ENCODE measurements at places on chromosomes 3 and 15.
A peak's percentile ranks its signal among the peaks of the same experiment; 100 is the strongest.

- no peak for DNase-seq
Measured at GRCh38 chr3:177356952-177357351, 159.7 kb upstream of the TBL1XR1 start.

DNA sequence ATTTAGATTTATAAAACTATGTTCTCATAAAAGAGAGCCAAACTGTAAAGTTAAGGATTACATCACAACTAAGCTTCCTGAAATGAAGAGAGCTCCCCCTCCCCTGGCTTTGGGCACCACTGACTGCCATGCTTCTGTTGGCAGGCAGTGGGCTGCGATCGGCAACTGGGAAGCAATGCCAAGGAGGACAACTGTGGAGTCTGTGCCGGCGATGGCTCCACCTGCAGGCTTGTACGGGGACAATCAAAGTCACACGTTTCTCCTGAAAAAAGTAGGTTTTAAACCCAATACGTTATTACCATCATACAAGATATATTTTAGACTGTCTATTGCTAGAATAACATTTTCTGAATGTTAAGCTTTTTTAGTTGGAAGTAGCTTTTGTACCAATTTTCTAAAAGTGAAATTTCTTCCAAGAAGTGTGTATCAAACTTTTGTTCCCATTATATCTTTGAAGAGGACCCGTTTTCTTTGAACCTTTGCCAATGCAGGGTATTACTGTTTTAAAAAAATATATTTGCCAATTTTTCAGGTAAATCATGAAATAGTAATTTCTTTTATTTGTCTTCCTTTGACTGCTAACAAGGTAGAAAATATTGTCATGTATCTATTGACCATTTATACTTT is 184.1 kb downstream of the ADAMTSL3 start:
- peak; percentile 18 for DNase-seq

DNA sequence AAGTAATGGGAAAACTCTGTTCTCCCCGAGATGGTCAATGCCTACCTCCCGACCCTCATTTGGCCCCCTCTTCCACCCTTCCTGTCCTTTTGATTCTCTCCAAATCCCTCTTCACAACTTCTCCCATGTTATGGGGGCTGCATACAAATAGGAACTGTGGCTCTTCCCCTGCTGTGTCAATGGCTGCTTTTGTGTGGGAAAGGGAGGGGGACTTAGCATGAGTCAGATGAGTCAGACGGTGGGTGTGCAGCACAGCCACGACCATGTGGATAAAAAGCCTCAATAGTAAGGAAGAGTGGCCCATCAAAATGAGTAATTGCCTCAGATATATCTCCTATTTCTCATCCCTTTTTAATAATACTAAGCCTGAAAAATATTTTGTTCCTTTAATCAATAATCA is 31.9 kb downstream of the SPATA16 start:
- DNase-seq = no peak

DNA sequence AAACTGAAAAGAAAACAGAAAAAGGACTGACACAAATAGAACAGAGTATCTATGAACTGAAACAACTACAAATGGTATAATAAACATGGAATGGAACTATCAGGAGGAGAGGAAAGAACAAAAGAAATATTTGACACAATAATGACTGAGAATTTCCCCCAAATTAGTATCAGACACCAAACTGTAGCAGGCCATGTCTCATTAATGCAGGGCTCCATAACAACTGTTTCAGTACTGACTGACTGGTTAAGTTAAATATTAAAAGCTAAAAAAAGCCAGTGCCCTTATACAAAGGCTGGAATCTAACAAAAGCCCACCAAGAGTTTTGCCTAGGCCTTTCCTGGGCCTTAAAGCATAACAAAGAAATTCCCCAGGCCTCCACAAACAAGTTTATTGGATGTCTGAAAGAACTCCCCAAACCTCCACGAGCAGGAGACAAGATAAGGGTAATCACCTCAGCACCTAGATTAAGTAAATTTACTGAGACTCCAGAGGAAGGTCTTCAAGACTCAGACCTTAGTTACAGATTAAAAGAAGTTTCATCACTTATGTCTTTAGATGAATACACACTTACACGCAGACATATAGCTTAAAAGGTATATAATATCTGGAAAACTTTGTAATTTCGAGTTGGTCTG is 45.7 kb downstream of the KPNA1 start:
- no peak for DNase-seq

DNA sequence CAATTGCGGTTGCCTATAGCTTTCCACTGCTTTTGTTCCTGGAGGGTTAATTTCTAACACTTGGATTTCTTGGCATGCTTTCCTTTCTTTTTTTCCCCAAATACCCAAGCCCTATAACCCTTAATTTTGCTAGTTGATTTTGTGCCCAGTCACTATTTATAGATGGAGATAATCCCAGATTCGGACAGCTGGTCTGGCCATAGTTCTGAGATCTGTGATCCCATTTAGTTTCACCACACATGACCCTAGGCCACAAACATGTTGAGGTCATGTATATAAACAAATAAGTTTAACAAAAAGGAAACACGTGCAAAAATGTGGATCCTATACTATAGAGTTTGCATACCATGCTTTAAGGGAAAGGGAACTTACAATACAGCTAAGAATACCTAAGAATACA is 111.4 kb downstream of the ZMAT3 start:
- no peak for DNase-seq

- DNase-seq = no peak
Measured at GRCh38 chr3:11552289-11553264, 91.1 kb downstream of the VGLL4 start.

GRCh38 chr15:31344266-31344665 is 17.6 kb downstream of the KLF13 start:
- no peak for DNase-seq

GRCh38 chr15:88658070-88658965 is 19.5 kb downstream of the ISG20 start:
- no peak for DNase-seq

GRCh38 chr15:89429986-89430385 is 66.4 kb downstream of the RHCG start:
- no peak for DNase-seq

DNA sequence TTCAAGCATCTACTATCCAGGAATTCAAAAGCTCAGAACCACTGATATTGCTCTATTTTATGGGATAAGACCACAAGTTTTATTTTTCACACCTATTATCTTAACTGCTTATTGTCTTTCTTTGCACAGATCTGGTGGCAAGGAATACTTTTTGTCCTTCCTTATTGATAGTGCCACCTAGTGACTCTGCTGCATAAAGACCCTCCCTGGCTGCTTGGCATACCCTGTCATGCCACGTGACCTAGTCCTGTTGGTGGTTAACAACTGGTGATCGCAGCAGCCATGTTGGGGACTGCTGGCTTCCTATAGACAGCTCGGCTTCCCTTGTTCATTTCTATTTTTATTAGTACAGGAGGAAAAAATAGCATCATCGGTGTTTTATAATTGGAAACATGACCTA is 236.3 kb downstream of the MEX3B start:
- no peak for DNase-seq

DNA sequence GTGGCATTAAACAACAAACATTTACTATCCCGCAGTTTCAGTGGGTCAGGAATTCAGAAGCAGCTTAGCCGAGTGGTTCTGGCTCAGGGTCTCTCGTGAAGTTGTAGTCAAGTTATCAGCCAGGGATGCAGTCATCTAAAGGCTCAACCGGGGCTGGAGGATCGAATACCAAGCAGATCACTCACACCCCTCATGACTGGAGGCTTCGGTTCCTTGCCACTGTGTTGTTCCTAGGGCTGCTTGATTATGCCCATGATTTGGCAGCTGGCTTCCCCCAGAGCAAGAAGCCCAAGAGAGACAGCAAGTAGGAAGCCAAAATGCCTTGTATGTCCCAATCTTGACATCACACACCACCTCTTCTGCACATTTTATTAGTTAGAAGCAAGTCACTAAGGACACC is 33.9 kb upstream of the CDCP1 start:
- DNase-seq = no peak

GRCh38 chr3:128907706-128908445 is 28.5 kb downstream of the ACAD9 start:
- no peak for DNase-seq

DNA sequence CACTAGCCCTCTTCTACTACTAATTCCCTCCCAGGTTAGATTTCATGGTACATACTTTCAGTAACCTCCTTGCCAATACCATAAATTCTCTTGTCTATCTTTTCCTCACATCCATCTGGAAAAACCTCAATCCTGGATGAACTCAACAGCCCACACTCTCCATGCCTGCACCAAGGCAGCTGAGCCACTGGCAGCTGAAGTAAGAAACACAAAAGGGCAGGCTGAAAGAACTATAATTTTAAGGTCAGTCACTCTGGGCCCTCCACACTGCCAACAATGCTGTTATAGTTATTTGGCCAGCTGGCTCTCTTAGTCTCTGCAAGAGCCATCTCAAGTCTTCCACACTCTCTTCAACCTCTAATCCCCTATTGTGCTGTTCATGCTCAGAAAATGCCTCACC is 15.1 kb upstream of the TIPARP start:
- DNase-seq = no peak

DNA sequence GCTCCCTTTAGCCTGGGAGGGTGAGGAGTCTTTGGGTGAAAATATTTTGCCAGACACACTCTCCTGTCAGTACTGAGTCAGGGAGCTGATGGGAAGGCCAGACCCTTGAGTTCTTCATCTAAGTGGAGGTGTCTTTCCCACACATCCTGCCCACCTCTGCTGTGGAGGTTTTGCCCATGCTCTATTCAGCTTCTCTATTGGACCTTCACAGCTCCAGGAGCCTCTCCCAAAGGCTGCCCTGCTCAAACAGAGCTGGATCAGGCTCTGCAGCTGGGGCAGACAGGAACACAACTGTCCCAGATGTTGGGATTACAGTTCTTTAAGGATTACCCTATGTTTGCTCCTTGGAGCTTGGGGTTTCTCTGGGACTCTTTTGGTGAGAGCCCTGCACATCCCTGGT is 77.9 kb downstream of the SPSB4 start:
- no peak for DNase-seq

GRCh38 chr15:41160639-41161315 is 44.7 kb upstream of the INO80 start:
- DNase-seq = no peak

- DNase-seq = no peak
Measured at GRCh38 chr15:29825227-29825626, 3.0 kb upstream of the TJP1 start.

GRCh38 chr3:184505076-184505878 is 56.3 kb upstream of the EPHB3 start:
- DNase-seq = no peak

- no peak for DNase-seq
Measured at GRCh38 chr15:92385096-92385495, 8.6 kb upstream of the ST8SIA2 start.

Data from GM10248 (cell line).